Umbilical cord (tissue), 2 donors: ENCODE measurements at places on chromosomes 7 and 10. TPM values are rescaled to one million over a fixed set of nuclear protein-coding genes. Genes with fewer than 3 reads are reported as not detected.
A peak's percentile ranks its signal among the peaks of the same experiment; 100 is the strongest.

- DNase-seq, result peak; percentile 96
Measured at GRCh38 chr7:4631380-4632179, 50.5 kb upstream of the FOXK1 start.

DNA sequence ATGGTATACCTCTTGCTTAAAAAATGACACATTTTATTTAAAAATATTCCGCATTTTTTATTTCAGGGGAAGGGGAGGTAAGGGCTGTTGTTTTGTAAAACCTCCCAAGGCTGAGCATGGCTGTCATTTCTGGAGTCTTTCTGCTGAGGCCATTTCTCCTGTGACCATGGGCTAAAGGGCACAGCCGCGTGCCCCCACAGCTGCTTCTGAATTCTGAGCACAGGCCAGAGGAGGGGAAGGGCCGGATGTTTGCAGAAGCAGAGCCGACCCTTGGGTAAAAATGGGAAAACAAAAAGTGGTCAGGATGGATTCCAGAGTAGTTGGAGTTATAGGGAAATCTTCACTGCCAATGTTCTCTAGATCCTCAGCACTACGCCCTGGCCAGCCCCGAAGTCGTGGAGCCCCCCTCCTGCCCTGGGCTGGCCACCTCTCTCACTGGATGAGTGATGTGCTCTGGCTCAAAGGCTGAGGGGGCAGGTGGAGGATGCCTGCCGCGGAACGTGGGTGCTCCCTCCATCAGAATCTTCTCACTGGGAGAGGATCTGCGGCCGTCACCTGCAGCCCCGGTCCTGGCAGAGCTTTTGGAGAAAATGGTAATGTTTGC, 131.3 kb upstream of the ZEB1 start:
- no peak for DNase-seq

- DNase-seq, result no peak
Measured at GRCh38 chr10:79397051-79397450, 48.4 kb downstream of the ZCCHC24 start.

DNA sequence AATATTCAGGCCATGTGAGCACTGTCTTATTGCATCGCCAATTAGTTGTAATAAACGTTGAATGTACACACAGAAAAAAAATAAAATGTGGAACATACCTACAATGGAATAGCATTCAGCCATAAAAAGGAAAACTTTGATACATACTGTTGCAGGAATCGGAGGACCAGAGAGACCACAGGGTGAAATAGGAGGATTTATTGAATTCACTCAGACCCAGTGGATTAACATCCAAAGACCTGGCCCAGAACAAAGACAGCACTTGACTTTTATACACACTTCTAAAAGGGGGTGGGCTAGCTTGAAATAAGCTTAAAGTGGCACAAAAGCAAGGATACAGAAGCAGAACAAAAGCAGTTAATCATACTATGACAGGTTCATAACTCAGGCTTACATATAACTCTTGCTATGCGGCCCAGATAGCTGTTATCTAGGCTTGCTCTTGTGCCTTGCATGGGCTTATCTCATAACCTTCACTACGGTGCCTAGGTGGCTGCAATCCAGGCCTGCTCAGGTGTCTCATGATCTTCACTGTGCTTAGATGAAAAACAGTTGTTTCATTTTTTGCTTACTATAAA, 292.2 kb upstream of the TAC1 start:
- no peak for DNase-seq

DNA sequence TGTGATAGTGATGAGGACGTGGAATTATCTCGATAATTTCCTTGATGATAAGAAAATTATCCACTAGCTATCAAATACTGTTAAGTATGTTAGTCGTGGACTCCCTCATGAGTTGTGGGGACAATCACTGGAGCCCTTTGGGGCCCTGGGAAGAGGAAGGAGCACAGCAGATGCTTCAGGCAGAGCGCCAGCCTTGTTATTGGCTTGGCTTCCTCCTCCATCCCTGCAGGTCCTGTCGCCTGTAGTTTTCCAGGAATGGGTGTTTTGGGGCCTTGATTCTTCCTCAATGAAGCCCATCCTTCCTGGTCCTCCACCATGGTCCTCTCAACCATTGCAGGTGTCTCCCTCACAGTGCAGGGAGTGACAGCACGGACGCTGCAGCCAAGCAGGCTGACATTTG, 32.5 kb upstream of the ZNF32 start:
- no peak for DNase-seq

DNA sequence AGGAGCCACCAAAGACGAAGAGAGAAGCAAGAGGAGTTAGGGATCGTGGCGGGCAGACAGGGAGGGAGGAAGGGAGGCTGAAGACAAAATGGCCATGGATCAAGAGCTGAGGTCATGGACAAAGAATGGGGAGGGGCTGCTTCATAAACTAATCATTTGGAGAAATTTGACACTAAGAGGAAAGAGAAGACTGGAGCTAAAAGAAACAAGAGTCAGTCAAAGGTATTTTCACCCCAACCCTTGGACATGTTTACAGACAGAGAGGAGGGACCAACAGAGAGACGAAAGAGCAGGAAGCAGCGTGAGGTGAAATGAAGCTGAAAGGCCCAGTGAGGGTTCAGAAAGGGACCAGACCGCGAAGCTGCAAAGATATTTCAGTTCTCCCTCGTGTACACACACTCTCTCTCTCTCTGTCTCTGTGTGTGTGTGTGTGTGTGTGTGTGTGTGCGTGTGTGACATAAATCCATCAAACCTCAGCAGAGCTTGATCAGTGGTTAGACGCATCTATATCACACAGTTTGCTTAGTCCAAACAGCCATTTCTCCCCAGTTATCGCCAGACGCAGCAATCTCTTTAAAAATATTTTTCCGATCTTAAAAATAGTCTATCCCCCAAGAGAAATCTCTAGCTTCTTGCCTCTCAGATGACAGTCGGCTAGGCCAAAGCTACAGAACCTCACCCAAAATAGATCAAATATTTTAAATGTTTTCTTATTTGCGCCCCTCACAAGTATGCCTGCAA, 12.5 kb upstream of the CALD1 start:
- DNase-seq, result peak; percentile 63

GRCh38 chr10:116761883-116762282, 19.5 kb upstream of the HSPA12A start:
- no peak for DNase-seq

DNA sequence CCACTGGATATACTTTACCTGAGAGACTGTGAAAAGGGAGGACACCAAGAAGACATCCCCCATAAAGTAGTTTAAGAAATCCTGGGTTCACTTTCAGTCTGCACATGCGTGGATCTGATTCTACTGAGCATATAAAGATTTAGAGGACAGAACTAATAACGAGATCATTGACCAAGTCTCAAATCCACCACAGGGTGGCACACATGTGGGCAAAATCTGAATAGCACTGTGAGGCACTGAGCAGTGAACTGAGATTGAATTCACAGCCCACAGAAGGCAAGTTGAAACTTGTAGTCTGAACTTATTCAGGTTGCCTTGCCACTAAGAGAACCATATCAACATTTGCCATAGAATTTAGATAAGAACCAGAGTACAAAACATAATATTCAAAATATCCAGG, 818.6 kb downstream of the GRID1 start:
- DNase-seq, result peak; percentile 57

Gene GTF2IRD1
- total RNA-seq, result 8.9 TPM

DNA sequence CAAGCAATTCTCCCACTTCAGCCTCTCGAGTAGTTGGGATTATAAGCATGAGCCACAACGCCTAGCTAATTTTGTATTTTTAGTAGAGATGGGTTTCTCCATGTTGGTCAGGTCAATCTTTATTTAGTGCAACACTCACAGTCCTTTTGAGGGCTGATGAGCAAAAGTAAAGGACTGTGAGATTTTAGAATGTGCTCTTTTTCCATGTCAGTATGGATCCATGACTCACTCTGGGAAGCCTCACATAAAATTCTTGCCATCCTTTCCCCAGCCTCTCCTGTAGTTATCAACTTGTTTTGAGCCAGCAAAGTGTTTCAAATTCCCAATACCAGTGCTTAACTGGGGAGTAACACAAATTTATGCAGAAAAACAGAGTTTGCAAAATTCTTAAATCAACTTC, 135.8 kb upstream of the CXCL12 start:
- DNase-seq, result no peak

Gene KLF14
- total RNA-seq, result 0.48 TPM

DNA sequence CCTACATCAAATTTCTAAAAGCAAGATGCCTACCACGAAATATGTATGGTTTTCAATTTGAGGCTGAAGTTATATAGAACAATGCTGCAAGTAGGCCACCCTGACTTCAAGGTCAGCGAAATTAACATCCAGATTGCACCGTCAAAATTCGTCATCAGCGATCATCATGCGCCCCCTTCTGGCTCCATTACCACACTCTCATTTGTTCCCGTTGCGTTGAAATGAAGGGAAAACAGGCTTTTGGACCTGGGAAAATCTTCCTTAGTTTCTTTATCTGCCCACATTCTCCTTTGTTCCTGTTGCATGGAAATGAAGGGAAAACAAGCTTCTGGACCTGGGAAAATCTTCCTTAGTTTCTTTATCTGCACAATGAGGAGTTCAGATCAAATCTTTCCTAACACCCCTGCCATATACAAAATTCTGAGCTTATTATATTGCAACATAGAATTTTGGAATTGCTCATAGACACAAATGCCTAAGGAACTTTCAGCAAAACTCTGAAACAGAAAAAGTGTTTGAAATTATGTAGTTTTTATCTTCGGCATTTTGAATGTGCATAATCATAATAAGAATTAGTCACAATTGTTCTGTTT, 98.2 kb upstream of the PRKCQ start:
- DNase-seq, result peak; percentile 25

- DNase-seq, result no peak
Measured at GRCh38 chr10:132804785-132805426, 19.0 kb upstream of the NKX6-2 start.

DNA sequence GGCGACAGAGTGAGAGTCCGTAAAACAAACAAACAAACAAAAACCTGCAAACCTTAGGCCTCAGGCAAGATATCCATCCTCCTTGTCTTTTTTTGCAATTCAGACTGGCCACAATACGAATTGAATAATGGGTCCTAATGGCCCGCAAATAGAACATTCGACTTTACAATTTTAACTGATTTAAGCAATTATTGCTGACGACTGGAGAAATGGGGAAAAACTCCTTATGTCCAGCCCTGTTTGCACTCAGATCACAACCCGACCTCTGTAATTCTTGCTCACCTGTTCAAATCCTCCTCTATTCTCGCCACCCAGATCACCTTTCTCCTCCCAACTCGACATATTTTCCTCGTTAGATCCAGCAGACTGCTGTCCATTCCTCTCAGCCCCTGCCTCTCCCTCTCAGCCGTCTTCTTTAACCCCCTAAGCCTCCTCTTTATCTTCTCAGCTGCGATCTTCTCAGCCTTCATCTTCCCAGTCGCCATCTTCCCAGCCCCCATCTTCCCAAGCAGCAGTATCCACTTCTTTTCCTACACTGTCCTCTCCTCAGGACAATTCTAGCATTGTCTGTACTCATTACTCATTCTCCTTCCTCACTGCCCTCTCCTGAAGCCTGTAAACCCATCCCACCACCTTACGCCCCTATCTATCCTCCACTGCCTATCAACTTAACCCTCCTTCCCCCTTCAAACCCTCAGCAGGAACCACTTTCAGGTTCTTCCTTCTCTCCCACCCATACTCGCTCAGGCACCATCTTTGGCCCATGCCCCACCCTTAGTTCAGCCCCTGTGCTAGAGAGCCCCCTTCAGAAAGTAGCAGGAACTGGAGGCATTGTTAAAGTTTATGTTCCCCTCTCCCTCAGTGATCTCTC, 61.8 kb downstream of the LRRC17 start:
- DNase-seq, result no peak

DNA sequence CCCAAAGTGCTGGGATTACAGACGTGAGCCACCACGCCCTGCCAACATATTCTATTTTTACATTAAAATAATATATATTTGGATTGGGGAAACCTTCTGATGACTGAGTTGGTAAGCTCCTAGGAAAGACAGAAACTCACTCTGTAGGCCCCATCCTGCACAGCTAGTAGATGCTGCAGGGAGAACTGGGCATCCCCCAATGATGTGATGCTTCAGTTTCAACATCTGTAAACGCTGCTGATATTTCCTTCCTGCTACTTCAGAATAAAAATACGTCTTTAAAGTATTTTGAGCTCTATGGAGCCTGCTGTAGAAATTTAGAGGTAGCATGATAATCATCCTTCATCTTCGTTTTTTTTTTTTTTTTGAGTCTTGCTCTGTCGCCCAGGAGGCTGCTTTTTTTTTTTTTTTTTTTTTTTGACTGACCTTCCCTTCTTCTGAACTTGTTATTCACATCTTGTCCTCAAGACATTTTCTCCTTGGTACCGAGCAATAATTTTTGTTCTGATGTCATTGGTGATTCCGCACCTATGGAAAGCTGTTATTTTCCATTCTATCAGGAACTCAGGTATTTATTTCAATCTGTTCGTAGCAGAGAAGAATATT, 21.8 kb upstream of the INPP5F start:
- no peak for DNase-seq

GRCh38 chr7:75715864-75716263, 22.9 kb downstream of the HIP1 start:
- no peak for DNase-seq

DNA sequence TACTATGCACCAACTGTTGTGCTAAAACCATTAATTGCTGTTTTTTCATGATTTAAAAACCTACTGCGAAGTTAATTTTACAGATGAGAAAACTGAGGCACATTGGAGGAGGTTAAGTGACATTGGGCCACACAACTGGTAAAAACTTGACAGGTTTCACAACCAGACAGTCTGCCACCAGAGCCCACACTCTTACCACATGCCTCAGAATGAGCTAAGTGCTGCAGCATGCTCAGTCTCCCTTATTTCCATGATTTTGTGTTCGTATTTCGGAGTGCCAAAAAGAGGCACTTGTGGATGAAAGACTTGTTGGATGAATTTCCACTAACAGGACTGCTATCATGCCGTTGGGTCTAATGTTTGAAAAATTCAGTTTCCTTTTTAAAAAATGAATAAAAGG, 77.4 kb downstream of the PCLO start:
- DNase-seq, result no peak

Gene IFIT1B
- total RNA-seq, result 26.5 TPM

Gene PAPSS2
- 45.5 TPM for total RNA-seq

GRCh38 chr10:60629332-60629731, 148.9 kb upstream of the CDK1 start:
- no peak for DNase-seq

GRCh38 chr7:148699782-148700629, 1.3 kb downstream of the CUL1 start:
- DNase-seq, result peak; percentile 71

DNA sequence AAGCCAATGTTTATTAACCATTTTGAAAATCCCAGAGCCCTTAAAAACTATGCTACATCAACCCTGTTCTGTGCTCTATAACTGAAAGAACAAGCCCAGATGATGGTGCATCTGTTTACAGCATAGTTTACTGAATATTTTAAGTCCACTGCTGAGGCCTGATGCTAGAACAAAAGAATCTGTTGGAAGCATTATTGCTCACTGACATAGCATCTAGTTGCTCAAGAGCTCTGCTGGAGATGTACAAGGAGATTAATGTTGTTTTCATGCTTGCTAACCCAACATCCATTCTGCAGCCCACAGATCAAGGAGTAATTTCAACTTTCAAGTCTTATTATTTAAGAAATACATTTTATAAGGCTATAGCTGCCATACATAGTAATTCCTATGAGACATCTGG, 181.3 kb upstream of the FEZF1 start:
- DNase-seq, result no peak

Gene NHLRC2
- 21.4 TPM for total RNA-seq

Gene KIF20B
- total RNA-seq, result 10.4 TPM

GRCh38 chr7:12401538-12402364, 1.9 kb downstream of the VWDE start:
- no peak for DNase-seq

Gene STEAP4
- 9.4 TPM for total RNA-seq

- DNase-seq, result no peak
Measured at GRCh38 chr7:3063016-3063753, 19.5 kb upstream of the CARD11 start.

Gene CYP2C19
- 6.3 TPM for total RNA-seq

Gene LIPJ
- 4.1 TPM for total RNA-seq

Gene PDIA4
- total RNA-seq, result 130 TPM
